Stimulated activated naive CD4-positive, alpha-beta T cell treated with Interleukin-2 at 50 U/mL for 16 hours (primary cell): ENCODE measurements at places on chromosomes 2 and 18.
A peak's percentile ranks its signal among the peaks of the same experiment; 100 is the strongest.

DNA sequence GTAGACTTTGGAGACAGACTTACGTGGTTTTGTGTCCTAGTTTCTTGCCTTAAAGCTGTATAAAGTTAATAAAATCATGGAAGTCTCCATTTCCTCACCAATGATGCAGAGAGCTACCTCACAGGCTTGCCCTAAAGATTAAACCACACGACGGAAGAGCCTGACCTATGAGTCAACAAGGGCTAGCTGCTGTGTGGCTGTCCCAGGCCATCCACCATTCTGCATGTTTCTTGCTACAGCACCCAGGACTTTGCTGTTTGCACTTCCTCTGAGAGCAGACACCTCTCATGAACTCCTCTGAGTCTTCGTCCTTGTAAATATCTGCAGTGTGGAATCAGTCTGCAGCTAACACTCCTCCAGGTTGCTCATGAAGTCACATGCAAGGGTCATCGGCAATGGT, 160.0 kb upstream of the TRIB2 start:
- DNase-seq, result peak; percentile 5

DNA sequence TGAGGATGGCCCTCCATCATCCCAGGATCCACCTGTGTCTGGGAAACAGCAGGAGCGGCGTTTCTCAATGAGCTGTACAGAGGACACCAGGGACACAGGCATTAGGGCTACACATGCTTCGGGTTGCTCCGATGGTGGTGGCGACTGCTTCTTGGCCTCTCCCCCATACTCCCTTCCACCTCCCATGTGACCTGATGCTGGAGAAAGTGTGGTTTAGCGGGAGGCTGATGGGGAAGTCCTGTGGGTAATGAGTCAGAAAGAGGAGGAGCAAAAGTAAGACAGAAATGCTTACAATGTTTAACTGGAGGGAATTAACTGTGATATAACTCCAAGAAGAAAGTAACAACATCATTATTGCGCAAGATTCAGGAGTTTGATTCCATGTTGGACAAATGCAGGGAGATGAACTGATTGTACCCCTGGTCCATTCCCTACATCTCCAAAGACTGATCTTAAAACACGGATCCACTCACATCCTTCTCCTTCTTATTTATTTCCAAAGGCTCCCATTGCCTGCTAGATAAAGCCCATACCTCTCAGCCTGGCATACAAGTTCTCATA, 186.6 kb downstream of the NRP2 start:
- no peak for DNase-seq

DNA sequence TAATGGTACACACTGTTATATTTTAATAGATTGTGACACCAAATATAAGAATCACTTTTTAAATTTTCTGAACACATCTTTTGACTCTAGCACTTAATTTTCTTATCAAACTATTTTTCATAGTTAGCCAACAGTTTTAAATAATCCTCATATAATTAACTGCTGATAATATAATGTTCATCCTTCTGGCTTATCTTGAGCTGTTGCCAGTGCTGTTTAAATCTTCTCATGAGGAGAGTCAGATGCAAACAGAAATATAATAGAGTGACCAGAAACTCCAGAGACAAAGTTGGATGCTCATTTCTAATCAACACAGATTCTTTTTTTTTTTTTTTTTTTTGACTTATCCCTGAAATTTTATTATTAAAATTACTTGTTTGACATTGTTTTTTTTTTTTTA, 282.6 kb downstream of the SPAG16 start:
- DNase-seq, result no peak

- DNase-seq, result no peak
These were observed 442.2 kb upstream of the CELF4 start for GRCh38 chr18:38007676-38008330.

DNA sequence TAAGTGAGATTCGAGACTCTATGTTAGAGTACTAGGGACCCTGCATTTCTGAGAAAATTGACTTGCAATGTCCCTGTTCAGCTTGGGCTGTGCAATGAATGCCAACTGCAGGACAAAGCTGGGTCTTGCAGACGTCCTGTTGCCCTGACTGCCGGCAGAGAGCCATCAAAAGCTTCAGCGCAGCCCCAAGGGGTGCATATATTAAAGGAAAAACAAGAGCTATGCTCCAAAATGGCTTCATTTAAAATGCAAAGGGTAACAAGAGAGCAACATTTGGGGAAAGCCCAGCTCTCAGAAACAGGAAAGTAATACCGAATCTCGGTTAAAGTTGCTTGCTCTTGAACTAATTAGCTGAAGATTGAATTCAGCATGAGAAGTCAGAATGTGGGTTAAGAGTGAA, 110.9 kb upstream of the PNPT1 start:
- no peak for DNase-seq

DNA sequence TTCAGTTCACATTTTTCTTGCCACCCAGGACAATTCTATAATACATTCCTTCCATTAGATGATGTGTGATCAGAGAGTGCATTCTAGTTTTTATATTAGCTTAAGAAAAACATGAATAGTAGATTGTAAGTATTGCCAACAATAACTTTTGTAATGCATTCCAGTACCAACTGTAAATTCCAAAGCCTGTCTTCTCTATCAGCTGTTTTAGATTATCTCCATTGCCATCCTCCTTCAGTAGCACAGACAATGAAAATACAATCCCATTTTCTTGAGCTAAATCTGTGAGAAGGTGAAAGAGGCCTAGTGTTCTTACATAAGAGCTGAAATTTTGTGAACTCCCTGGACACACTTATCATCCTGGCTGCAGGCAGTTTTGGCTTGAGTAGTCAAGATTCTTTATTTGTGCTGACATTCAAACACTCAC, 103.9 kb downstream of the CCBE1 start:
- DNase-seq, result no peak

GRCh38 chr2:136297312-136297711, 179.4 kb upstream of the CXCR4 start:
- DNase-seq, result no peak

DNA sequence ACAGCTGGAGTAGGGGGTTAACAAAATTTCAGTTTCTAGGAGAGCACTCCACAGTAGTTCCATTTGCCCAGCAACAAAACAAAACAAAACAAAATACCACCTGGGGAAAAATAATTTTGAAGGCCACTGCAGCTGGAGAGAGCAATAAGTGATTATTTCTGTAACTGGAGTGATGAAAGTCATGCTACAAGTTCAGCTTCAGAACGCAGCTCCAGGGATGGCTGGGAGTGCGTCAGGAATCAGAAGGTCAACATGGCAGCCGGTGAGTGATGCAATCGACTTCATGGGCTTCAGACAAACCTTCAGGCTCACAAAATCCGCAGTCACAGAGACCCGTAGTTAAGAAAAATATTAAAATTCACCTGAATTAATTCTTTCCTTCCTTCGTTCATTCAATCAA, 41.0 kb downstream of the ABHD3 start:
- no peak for DNase-seq

- peak; percentile 66 for DNase-seq
These were observed 760 bp upstream of the CNOT11 start for GRCh38 chr2:101251844-101252407.

- no peak for DNase-seq
These were observed 326.5 kb downstream of the BCL11A start for GRCh38 chr2:60226943-60227342.

GRCh38 chr2:171531836-171532450, 9.7 kb downstream of the CYBRD1 start:
- no peak for DNase-seq

- no peak for DNase-seq
These were observed 325.6 kb upstream of the TNP1 start for GRCh38 chr2:217185265-217185995.

DNA sequence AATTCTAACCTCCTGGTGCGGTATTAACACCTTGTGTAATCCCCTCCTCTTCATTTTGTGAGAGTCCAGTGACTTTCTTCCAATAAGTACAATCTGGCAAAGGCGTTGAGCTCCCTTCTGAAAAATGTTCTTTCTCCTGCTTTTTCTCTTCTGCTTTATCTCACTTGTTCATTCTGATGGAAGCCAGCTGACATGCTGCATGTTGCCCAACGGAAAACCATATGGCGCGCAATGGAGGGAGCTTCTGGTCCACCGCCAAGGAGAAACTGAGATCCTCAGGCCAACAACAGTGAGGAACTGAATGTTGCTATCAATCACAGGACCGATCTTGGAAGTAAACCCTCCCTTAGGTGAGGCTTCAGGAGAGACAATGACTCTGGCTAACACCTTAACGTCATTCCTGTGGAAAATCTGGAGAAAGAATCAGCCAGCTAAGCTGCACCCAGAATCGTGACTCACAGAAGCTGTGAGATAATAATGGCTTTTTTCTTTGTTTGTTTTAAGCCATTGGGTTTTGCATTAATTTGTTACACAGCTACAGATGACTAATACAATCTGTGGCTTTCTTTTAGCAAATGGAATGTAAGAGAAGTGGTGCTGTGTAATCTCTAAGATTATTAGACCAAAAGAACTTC, 1323.9 kb upstream of the DDX18 start:
- no peak for DNase-seq

DNA sequence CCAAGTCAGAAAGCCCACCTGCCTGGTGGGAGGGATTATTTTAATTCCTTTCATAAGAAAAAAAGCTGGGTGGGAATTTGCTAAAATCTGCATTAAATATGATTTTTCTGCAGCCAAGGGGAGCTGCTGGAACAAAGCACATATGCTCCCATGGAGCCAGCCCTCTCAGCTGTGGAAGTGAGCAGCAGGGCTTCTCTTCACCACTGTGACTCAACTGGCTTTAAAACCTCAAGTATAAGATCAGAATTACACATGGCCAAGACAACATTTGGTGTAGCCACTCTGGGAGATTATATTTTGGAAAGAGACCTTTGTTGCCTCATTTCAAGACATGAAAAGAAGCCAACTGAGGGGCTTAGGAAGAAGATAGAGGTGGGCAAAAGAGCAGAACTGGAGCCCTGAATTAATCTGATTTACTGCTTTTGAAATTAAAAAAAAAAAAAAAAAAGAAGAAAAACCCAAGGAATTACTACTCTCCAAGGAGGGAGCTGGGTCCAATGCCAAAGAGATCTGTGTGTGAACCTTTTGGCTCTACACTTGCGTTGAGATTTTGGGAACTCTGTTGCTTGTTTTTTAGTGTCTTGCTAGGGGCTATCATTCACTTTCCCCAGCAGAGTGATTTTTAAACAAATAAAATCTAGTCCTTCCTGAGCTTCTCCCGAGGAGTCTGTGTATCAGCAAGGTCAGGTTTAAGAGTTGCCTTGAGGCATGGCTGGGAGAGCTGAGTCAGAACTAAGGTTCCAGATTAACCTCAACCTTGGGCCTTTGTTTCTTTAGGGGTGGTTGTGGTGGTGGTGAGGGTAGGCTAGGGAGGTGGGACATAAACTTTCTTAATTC, 6.0 kb downstream of the LHCGR start:
- no peak for DNase-seq

DNA sequence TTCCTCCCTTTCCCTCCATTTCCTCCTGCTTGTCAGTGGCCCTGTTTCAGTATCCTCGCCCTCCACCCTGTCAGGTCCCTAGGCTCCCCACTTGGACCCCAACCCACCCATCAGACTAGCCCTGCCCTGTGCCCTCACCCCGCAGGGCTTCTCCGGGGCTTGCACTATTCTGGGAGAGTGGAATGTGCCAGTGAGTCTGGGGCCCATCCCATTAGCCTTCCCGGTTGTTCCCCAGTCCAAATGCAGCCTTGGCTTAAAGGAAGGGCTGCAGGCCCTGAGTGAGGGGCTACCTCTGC, 45.5 kb downstream of the MYO7B start:
- DNase-seq, result no peak

- DNase-seq, result no peak
These were observed 184.4 kb upstream of the DOK6 start for GRCh38 chr18:69216321-69216720.

GRCh38 chr18:62637807-62638687, 77.3 kb upstream of the PHLPP1 start:
- DNase-seq, result peak; percentile 18
